ENCODE measurements at places on chromosomes 6 and 20. TPM values are rescaled to one million over a fixed set of nuclear protein-coding genes. Genes with fewer than 3 reads are reported as not detected.
A peak's percentile ranks its signal among the peaks of the same experiment; 100 is the strongest.

HDGFL1 gene
- total RNA-seq = not detected

- no peak for DNase-seq
These were observed 118.7 kb upstream of the HMGN3 start for GRCh38 chr6:79353226-79353625.

- no peak for DNase-seq
These were observed 472.3 kb upstream of the CITED2 start for GRCh38 chr6:139846538-139847456.

- no peak for DNase-seq
These were observed 10.8 kb downstream of the BPIFA2 start for GRCh38 chr20:33178726-33179125.

SLC22A2 gene
- not detected for total RNA-seq

KPNA5 gene
- 10.3 TPM for total RNA-seq

- no peak for DNase-seq
These were observed 116.0 kb downstream of the PXDC1 start for GRCh38 chr6:3635482-3635881.

DNA sequence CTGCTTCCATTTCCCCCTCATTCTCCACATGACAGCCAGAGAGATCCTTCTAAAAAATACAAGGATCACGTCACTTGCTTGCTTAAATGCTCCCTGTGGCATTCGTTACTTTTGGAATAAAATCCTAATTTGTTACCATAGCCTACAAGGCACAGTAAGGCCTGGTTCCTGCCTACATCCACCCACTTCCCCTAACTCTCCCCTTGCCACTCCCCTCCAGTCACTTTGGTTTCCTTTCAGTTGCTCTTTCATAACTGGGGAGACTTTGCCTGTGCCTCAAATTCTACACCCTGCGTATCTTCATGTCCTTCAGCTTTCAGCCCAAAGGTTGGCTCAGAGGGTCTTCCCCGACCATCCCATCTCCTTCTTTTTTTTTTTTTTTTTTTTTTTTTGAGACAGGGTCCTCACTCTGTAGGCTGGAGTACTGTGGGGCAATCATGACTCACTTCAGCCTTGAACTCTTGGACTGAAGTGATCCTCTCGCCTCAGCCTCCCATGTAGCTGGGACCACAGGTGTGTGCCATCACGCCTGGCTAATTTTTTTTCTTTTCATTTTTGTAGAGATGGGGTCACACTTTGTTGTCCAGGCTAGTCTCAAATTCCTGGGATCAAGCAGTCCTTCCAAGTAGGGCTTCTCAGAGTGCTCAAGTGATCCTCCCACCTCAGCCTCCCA, 12.5 kb downstream of the ID1 start:
- DNase-seq = no peak

- no peak for DNase-seq
These were observed 599.5 kb upstream of the NRSN1 start for GRCh38 chr6:23526526-23526925.

KIF25 gene
- not detected for total RNA-seq

CCN6 gene
- total RNA-seq = not detected

ZC2HC1B gene
- not detected for total RNA-seq

- DNase-seq = no peak
These were observed 43.7 kb upstream of the PMEPA1 start for GRCh38 chr20:57753332-57754164.

GRCh38 chr6:41724586-41725501, 10.6 kb downstream of the TFEB start:
- no peak for DNase-seq

DNA sequence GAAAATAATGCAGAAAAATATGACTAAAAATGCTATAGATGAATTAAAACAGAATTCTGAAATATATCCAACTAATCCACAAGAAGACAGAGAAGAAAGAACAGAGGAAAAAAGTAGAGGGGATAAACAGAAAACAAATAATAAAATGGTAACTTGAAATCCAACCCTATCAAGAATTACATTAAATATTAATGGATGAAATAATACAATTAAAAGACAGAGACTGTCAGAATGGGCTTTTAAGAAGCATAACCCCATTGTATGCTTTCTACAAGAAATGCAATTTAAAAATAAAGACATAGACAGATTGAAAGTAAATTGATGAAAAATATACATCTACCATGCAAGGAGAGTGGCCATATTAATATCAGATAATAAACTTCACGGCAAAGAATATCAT, 15.4 kb downstream of the NHLRC1 start:
- DNase-seq = no peak

GRCh38 chr20:33785503-33785902, 25.6 kb upstream of the CHMP4B start:
- DNase-seq = no peak

GRCh38 chr6:37354526-37355384, 972 bp downstream of the RNF8 start:
- DNase-seq = peak; percentile 47

- no peak for DNase-seq
These were observed 93.9 kb upstream of the FOXC1 start for GRCh38 chr6:1515781-1516180.

FOXQ1 gene
- total RNA-seq = not detected

- DNase-seq = no peak
These were observed 826.2 kb upstream of the FLRT3 start for GRCh38 chr20:15163632-15164031.

GRCh38 chr20:60669211-60669610, 582.9 kb upstream of the CDH4 start:
- no peak for DNase-seq

THBS2 gene
- not detected for total RNA-seq

GRCh38 chr6:12344296-12344695, 54.1 kb downstream of the EDN1 start:
- no peak for DNase-seq

HLA-DRB5 gene
- total RNA-seq = 4.9 TPM

DNA sequence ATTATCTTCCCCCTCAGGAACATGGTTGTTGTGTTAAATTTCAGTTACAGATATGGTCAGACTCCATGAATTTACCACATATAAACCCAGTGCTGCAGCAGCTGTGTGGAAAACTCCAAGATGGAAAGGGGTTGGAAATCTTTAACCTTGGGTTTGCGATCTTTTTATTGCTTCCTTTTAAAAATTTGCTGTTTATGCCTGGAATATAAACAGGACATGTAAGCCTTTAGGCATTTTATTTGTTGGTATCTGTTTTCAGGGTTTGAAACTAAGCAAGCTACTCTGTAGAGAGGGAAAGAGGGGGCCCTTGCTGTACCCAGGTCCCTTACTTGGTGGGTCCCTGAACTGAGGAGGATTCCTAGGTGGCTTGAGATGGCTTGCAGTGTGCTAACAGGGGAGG, 778 bp downstream of the PKIG start:
- DNase-seq = no peak

DNA sequence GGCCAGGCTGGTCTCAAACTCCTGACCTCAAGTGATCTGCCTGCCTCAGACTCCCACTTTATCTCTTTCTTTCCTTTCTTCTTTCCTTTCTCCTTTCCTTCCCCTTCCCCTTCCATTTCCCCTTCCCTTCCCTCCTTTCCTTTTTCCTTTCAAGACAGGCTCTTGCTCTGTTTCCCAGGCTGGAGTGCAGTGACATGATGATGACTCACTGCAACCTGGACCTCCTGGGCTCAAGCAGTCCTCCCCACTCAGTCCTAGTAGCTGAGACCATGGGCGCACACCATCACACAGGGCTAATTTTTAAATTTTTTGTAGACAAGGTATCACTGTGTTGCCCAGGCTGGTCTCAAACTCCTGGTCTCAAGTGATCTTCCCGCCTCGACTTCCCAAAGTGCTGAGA, 377.6 kb upstream of the ZFP64 start:
- no peak for DNase-seq

DNA sequence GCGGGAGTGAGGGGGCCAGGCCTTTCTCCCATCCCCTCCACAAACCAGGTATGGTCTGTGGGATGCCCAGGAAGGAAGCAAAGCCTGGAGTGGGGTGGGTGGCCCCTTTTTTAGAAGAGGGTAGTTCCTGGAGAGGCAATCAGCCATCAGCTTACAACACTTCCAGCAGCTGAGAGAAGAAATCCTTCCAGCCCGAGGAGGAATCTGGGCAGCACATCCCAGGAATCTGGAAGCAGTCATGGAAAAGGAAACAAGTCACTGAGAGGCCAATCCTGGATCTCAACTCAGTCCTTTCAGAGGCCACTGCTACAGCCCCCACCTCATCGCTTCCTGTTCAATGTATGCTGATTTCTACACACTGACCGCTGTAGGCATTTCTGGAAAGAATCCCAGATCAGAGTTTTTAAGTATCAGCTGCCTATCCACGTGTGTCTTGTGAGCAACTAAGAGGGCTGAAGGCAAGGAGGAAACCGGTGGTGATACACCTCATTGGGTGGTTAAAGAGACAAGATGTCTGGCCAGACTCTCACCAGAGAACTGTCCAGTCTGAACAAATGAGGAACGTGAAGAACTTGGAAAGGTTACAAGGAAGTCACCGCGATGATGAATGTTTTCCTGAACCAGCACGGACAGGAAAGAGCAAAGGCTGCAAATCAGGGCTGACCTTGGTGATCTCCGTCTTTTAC, 92.9 kb upstream of the SHLD1 start:
- DNase-seq = no peak

LY6G6D gene
- total RNA-seq = not detected

CDC25B gene
- total RNA-seq = 67.1 TPM

GRCh38 chr6:154457046-154457713, 53.3 kb downstream of the CNKSR3 start:
- DNase-seq = peak; percentile 23

C20orf202 gene
- total RNA-seq = not detected

GRCh38 chr6:107408714-107409113, 50.6 kb downstream of the PDSS2 start:
- no peak for DNase-seq

GRCh38 chr20:61884571-61885389, 180.9 kb downstream of the TAF4 start:
- DNase-seq = no peak

DNA sequence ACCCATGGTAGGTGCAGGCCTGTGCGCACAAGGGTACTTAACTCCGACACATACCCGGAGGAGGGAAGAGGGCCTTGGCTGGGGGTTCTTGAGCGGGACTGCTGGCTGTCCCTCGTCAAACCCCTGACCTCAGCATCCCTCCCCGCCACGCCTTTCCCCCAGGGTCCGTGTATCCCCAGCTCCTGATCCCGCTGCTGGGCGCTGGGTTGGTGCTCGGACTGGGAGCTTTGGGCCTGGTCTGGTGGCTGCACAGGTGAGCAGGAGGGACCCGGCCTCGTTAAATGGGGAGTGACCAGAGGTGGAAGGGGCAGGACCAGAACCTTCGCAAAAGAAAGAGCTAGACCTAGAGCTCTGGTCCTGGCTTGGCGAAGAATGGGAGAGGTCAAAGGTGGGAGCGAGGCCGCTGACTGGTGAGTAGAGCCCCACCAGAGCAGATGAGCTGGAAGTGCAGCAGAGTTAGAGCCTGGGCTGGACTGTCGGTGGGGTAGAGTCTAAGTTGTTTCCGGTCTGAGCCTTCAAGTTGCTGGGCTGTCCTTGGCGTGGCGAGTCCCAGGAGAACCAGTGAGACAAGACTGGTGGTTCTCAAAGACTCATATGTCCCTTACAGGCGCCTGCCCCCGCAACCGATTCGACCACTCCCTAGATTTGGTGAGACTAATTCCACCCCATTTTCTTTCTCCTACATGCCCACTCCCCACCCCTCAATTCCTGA, 963 bp downstream of the MPIG6B start:
- no peak for DNase-seq

DNA sequence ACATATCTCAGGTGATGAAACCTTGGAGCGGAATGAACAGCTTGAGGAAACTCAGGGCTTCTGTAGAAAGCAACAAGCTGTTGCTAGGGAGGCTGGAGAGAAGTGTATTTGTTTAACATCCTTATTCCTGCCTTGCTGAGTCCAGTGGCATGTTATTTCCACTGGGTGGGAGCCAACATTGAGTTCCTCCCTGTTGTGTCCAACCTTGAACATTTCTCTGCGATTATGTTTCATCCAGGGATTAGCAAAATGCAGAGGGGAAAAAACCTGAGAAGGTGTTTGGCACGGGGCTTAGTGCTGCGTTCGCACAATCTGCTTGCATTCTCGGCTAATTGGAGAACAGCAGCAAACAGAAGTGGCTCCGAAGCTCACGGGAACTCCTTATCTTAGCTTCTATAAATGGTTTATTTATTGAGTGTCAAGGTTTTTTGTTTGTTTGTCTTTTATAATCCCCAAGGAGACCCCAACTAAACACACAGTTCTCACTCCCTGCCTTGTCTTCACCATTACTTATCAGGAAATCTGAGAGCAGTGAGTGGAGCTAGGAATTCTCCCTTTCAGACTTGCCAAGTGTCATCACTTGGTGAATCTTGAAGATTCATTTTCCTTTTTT, 412.8 kb downstream of the CDC5L start:
- no peak for DNase-seq

ADGRF5 gene
- not detected for total RNA-seq

DNA sequence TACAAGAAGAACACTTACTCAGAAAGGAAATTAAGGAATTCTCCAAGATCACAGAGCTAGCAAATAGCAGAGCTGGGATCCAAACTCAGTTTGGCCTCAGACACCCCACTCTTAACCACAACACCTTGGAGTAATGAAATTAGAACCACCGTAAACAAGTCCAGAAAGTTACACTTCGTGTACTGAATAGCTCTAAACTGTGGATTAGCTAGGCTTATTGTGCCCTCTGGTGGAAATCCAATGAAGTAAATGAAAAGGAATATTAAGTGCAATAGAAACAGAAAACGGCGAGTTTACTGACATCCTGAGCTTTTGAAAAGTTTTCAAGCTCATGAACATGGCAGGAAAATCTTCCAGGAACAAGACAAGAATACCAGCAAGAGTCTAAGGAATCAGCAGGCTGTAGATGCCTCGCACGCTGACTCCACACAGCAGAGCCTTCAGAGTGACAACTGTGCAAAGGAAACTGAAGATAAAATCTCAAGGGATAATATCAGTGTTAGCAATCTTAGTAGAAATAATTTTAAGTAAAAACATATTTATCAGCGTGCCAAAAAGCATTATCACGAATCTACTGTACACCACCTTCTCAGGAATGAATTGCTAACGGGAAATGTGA, 34.6 kb downstream of the FBXO5 start:
- no peak for DNase-seq

POM121L2 gene
- not detected for total RNA-seq

NRSN2 gene
- 8.7 TPM for total RNA-seq

FAM217A gene
- not detected for total RNA-seq

- peak; percentile 24 for DNase-seq
These were observed 448 bp upstream of the RIN2 start for GRCh38 chr20:19757487-19758132.

- no peak for DNase-seq
These were observed 17.4 kb upstream of the PRDM13 start for GRCh38 chr6:99589290-99589672.

GRCh38 chr20:54668271-54669039, 193.1 kb downstream of the DOK5 start:
- peak; percentile 39 for DNase-seq

DNA sequence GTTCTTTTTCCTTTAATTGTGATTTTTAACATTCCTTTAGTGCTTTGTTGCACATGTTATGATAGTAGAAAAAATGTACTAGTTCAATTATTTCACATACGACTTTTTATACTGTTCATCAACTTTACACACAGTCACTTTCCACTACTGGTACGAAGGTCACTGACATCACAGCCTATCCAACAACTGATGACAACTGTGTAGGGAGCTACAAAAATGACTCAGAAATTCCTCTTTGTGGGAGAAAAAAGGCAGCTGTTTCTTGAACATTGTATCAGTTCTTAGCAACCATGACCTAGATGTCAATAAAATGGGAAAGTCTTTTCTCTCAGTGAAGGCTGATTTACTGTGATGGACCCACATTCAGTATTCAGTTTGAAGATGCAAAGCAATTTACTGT, 7.0 kb upstream of the ID4 start:
- DNase-seq = no peak
